ENCODE measurements at places on chromosomes 4 and X. TPM values are rescaled to one million over a fixed set of nuclear protein-coding genes. Genes with fewer than 3 reads are reported as not detected.

The GAGE12J gene
- total RNA-seq, result not detected

The FRMD7 gene
- total RNA-seq, result not detected

The NPY2R gene
- not detected for total RNA-seq

The SLC34A2 gene
- total RNA-seq, result not detected

The SERPINA7 gene
- not detected for total RNA-seq

The HSD17B13 gene
- not detected for total RNA-seq

The TBCK gene
- 21.5 TPM for total RNA-seq

The ATP2B3 gene
- total RNA-seq, result not detected

GRCh38 chrX:101685923-101686322 lies 26.3 kb upstream of the ARMCX2 start:
- DNase-seq, result no peak

GRCh38 chr4:110808351-110808878 lies 185.5 kb upstream of the PITX2 start:
- no peak for DNase-seq

GRCh38 chr4:24203926-24204325 lies 314.1 kb upstream of the PPARGC1A start:
- DNase-seq, result no peak

GRCh38 chr4:1449833-1450741 lies 43.8 kb upstream of the NKX1-1 start:
- no peak for DNase-seq

GRCh38 chr4:157221895-157222770 lies 1.6 kb downstream of the GRIA2 start:
- DNase-seq, result no peak

DNA sequence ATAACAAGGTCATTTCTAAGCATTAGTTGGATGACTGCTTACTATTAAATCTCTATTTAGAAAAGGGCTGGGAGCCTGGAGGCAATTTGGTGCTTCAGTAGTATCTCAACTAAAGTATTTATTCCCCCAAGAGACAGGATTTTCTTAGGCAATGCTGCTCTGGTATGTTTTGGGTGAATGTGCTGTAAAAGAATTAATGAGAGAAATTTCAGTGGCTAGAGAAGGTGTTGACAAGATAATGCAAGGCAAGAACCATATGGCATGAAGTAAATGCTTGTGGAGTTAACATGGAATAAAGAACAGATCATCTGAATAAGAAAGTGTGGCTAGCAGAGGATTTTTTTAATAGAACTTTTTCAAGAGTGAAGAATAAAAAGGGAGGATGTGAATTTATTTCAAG lies 3.9 kb downstream of the CYP2U1 start:
- DNase-seq, result no peak

DNA sequence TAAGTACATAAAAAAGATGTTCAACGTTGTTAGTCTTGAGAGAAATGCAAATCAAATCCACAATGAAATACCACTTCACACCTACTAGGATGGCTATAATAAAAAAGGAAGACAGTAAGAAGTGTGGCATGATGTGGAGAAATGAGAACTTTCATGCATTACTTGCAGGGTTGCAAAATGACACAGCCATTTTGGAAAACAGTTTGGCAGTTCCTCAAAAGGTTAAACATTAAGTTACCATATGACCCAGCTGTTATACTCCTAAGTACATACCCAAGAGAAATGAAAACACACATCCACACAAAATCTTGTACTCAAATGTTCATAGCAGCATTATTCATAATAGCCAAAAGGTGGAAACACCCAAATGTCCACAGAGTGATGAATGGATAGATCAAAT lies 25.8 kb upstream of the LIMCH1 start:
- DNase-seq, result no peak

Data from activated naive CD8-positive, alpha-beta T cell treated with anti-CD3 and anti-CD28 coated beads for 36 hours (primary cell).